ENCODE measurements at places on chromosomes 2 and 18. TPM values are rescaled to one million over a fixed set of nuclear protein-coding genes. Genes with fewer than 3 reads are reported as not detected.

DNA sequence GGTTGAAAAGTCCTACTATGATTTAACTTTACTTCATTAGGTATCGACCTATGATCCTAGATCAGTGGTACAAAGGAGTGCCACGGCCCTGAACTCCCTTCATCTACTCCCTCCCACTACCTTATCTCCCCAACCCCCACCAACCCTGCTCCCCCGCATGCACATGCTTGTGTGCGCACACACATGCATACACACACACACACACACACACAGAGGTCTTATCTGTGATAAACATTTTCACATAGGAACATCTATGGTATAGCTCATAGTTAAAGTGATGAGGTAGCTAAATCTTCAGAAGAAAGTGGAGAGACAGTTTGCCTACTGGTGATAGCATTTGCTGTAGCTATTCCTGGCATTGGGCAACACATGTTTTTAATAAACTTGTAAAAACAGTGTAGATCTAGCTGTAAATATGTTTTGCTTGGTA is 471.3 kb downstream of the ZEB2 start:
- H3K27me3 ChIP-seq, result no peaks in the 10 kb centered on the region
- H3K36me3 ChIP-seq, result no peaks in the 10 kb centered on the region

- no peaks in the 10 kb centered on the region for H3K27me3 ChIP-seq
- no peak overlapping the region for H3K4me3 ChIP-seq
- H3K27ac ChIP-seq, result no peak overlapping the region
These were observed 192.7 kb upstream of the TANK start for GRCh38 chr2:160967523-160967922.

DPP10 gene
- not detected for polyA plus RNA-seq

GRCh38 chr2:195001924-195002323 is 655.1 kb upstream of the SLC39A10 start:
- no peaks in the 10 kb centered on the region for H3K36me3 ChIP-seq
- H3K27me3 ChIP-seq, result no peaks in the 10 kb centered on the region
- no peak for DNase-seq
- H3K4me3 ChIP-seq, result no peak overlapping the region
- H3K27ac ChIP-seq, result no peak overlapping the region

DNA sequence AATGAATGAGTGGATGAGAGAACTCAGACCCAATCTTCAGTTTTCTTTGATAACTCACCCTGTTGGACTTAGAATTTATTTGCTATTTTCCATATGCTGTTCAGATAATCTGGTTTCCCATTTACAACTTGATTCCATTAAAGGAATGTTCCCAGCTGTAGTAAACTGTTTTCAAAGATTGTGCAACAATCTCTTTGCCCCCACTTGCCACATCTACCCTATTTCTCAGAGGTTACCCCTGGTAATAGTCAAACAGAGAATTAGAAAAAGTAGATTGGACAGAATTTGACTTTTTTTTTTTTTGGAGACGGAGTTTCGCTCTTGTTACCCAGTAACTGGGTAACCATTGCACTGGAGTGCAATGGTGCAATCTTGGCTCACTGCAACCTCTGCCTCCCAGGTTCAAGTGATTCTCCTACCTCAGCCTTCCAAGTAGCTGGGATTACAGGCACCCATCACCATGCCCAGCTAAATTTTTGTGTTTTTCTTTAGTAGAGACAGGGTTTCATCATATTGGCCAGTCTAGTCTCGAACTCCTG is 93.4 kb upstream of the SIX2 start:
- no peaks in the 10 kb centered on the region for H3K4me1 ChIP-seq
- H3K27ac ChIP-seq, result no peak overlapping the region
- no peak for DNase-seq
- H3K27me3 ChIP-seq, result peaks cover 15% of the 10 kb centered on the region
- H3K36me3 ChIP-seq, result no peaks in the 10 kb centered on the region

- H3K4me1 ChIP-seq, result no peaks in the 10 kb centered on the region
- no peaks in the 10 kb centered on the region for H3K27me3 ChIP-seq
- no peak for DNase-seq
- no peak overlapping the region for H3K4me3 ChIP-seq
These were observed 85.2 kb downstream of the PRELID3A start for GRCh38 chr18:12492907-12493306.

DNA sequence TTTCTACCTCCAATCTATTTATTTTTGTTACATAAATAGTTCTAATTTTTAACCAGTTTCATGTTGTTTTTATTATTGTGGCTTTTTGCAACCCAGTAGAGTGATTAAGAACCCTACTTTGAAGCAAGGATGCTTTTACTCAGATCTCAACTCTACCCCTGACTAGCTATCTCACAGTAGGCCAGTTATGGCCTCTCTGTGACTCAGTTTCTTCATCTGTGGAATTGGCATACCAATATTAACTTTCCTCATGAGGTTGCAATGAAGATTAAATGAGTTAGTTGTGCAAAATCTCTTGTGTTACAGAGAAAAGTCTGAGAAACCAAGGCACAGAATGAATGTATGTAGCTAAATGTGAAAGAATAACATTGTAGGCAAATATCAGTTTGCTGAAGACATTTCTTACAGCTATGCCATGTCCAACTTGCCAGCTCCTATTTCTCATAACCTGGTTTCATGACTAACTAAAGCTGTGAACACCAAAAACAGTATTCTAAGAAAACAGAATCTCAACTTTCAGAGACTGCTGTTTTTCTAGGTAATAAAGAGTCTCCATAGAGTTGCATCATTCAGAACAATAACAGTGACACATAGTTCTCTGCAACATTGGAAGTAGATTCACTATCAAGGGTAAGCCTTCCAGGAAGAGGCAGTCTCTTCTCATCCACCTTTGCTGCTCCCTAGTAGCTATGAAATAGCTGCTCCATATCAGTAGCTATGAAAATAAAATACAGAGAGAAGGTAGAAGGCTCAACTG is 33.2 kb upstream of the CYTIP start:
- no peaks in the 10 kb centered on the region for H3K27me3 ChIP-seq
- no peak overlapping the region for H3K4me3 ChIP-seq
- H3K4me1 ChIP-seq, result no peaks in the 10 kb centered on the region
- no peak overlapping the region for H3K27ac ChIP-seq
- H3K36me3 ChIP-seq, result no peaks in the 10 kb centered on the region
- peak; percentile 8 for DNase-seq

Measured in IMR-90 (cell line).